ENCODE measurements at places on chromosomes 3 and 15. TPM values are rescaled to one million over a fixed set of nuclear protein-coding genes. Genes with fewer than 3 reads are reported as not detected.

RAB7A gene
- 47.8 TPM for total RNA-seq

LRRIQ4 gene
- total RNA-seq = 0.07 TPM

ADAMTS9 gene
- not detected for total RNA-seq

TIMP4 gene
- total RNA-seq = not detected

GRCh38 chr3:195133462-195133861 lies 137.5 kb downstream of the XXYLT1 start:
- DNase-seq = no peak

GRCh38 chr3:14376348-14377043 lies 25.9 kb upstream of the SLC6A6 start:
- no peak for DNase-seq

DNA sequence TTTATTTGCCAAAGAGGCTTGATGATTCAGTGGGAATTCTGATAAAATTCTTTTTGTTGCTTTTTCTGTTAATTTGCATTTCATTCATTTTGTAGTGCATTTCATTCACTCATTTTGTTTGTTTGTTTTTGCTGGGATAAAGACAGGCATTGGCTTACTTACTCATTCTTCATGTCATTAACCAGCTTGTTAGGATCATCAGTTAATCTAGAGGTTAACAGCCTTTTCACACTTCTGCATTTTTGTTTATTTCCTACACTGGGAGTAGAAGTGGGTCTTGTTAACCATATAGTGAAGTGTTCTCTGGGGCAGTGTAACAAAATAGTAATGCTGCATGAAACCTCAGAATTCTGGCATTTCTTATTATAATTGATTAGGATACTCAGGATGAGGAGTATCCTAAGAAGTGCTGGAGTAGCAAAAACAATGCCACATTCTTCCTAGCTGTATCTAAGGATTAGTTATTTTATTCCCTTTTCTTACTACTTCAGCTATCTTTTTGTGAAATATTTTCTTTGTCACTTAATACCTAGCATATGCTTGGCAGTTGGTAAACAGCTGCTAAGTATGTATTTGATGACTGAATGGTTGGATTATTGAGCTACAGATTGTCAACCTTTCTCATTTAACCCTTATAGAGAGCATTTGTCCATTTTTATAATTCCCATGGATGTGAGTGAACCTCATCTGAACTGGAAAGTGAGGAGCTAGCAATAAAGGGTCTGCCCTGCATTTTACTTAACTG lies 135.7 kb upstream of the LRRFIP2 start:
- no peak for DNase-seq

DNA sequence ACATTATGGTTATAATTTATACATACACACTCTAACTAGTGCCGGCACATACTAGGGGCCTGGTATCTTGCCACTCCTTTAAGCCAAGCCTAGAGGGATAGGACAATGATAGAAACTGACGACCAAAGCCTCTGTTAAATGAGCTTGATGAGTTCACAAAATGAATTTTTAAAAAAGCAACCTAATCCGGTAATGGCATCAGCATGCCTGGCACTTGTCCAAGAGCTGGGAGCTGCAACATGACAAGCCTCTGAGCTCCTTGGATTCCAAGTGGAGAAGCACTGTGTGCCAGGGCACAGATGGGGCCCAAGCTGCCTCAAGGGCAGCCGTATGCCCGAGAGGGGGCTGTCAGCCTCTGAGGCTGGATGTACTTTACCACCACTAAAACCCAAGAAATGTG lies 9.7 kb downstream of the ETV5 start:
- DNase-seq = no peak

DNA sequence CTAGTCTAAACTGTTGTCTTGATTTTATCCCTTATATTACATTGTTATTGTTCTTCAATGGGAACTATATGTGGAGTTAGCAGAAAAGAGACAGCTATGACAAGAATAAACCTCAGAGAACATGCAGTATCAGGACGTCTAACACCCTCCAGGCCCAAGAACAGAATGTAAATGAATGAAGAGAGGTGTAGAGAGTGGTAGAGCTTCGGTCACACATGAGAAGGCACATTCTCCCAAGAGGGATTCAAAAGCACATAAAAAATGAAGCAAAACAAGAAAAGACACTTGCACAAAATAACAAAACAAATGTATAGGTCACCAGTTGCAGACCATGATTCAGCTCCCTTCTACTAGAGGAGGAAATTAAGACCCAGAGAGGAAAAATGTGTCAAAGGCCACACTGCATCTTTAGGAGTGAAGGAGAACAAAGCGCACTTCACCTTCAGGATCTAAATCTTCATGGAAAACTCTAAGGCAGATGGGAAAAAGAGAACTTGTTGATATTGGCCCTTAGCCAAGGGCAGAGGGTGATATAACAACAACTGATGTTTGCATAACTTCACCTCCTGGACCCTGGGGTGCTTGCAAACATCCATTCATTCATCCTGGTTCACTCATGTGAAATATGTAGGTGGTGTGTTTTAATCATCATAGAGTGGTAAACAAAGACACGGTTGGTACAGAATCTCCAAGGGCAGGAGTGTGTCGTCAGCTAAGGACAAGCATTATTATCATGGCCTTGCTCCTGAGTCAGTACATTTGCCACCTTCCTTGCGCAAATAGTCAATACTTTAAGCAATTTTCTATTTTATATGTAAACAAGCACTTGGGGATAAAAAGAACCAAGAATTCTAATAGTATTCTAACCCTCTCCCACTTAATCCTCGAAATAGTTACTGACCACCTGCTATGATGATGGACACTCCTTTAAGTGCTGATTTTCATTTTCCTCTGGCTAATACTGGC lies 8.8 kb downstream of the NEK10 start:
- DNase-seq = peak; percentile 60

- peak; percentile 71 for DNase-seq
Observed at GRCh38 chr3:12139111-12139511, 19.6 kb downstream of the TIMP4 start.

- no peak for DNase-seq
Observed at GRCh38 chr15:73694419-73694818, 10.2 kb downstream of the CD276 start.

DNA sequence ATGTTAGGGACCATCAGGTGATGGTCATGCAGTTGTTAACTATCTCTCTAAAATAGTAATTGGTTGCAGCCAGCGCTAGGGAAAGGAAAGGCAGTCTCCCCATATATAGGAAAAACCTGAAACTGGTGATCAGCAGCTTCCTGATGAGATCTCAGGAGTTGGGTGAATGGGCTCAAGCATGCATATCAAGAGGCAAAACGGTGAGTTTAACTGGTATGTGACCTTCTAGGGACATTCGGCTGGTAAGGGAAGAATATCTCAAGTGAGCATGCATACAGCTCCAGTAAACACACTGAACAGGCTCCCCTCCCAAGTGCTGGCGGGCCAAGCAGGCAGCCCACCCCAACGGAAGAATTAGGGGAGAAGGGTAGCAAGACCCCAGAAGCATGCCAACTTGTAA lies 49.3 kb upstream of the ROBO2 start:
- no peak for DNase-seq

DNA sequence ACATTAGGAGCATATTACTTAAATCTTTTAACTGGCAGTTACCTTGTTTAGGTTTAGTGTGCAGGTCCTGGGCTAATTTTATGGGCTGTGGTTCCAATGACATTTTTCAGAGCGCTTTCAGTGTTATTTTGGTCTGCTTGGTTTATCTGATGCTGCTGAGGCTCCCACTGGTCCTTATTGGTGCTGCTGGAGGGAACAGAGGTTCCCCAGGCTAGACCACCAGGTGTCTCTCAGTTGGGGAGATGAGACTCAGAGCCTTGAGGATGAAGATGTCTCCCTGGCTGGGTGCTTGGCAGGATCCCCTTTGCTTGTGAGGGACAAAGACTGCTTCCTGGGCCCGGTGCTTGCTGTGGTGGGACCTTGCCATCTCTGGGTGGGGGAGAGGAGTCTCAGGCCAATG lies 28.3 kb upstream of the TASOR start:
- DNase-seq = no peak

DNA sequence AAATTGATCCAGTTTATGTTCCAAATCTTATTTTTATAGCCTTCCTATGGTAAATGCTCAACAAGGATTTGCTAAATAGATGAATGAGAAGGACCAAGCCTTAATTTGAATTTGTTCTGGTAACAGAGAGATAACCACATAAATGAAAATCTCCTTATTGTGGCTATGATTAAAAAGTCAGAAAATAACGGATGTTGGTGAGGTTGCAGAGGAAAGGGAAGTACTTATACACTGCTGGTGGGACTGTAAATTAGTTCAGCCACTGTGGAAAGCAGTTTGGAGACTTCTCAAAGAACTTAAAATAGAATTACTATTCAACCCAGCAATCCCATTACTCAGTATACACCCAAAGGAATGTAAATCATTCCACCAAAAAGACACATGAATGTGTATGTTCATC lies 26.2 kb downstream of the AAGAB start:
- no peak for DNase-seq

DNA sequence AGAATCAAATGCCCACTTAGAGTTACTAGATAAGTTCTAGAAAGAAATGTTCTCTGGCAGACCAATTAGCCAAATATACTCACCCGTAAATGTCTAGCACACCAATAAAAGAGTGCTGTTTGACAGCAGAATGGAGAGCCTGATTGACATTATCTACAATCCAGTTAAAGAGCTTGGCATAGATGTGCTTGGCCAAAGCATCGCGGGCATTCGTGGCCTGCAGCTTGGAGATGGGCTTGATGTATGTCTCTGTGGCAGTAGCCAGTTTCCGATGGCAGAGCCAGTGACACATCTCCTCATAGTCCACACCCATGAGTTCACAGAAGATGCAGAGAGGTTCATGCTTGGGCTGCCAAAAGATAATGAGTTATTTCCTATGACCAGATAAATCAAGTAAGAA lies 101.5 kb upstream of the MYO5C start:
- DNase-seq = no peak

- no peak for DNase-seq
Observed at GRCh38 chr15:33163816-33164215, 30.7 kb downstream of the FMN1 start.

DNA sequence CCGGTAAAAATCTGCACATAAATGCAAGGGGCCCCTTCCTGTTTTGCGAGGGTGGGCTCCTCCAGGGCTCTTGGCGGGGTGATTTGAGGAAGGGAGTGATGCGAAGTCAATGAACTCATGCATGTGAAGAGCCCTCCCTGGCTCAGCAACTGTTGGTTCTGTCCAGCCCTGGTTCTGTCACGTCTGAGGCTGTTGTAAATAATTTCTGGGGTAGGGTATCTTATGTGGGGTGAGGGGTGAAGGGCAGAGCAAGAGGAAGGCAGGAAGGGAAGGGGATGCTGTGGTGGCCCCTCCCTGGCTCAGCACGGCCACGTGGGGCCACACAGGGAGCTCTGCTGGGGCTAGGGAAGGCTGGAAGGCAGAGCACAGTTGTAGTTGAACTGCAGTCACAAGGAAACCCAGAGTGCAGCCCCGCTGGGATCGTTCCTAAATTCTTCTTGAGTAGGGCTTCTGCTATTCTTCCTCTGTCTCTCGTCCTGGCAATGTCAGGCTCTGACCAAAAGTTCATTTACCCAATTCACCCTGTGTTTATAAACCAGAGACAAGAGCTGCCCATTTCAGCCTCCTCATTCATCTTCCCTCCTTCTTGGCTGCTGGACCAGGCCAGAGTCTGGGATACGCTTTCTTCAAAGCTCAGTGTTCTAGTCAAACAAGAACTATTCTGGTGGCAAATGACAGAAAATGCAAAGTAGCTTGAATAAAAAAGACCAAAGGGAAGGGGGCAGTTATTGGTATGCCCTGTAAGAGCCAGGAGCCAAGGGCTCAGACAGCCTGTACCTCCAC lies 14.8 kb upstream of the TOPBP1 start:
- DNase-seq = peak; percentile 43

DNA sequence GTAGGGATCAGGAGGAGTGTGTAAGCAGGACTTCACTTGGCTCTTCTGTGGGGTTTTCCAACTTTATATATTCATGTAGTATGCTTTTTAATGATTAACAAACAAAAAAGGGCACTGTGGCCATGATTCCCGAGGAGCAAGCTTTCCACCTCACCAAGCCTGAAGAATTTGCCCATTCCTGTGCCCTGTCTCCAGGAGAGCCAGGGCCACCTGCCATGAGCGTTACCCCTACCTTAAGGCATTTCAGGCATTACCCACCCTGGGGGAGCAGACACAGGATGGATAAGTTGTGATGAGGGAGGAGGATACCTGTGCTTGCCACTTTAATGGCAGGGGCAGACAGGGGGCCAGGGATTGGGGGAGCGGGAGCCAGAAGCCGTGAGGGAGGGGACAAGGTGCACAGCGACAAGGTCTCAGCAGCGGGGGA lies 3.0 kb downstream of the TRPM1 start:
- no peak for DNase-seq

DNA sequence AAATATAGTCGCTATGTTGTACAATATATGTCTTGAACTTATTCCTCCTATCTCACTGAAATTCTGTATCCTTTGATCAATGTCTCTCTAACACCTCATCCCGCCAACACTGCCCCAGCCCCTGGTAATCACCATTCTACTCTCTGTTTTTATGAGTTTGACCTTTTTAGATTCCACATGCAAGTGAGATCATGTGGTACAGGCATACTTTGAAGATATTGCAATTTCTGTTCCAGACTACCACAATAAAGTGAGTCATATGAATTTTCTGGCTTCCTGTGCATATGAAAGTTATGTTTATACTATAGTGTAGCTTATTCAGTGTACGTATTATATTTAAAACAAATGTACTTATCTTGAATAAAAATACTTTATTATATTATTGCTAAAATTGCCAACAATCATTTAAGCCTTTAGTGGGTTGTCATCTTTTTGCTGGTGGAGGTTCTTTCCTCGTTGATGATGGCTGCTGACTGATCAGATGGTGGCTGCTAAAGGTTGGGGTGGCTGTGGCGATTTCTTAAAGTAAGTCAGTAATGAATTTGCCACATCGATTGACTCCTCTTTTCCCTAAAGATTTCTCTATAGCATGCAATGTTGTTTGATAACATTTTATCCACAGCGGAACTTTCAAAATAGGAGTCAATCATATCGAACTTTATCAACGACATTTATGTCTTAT lies 257.2 kb downstream of the NFKBIZ start:
- DNase-seq = no peak

- DNase-seq = no peak
Observed at GRCh38 chr3:122893282-122893681, 98.4 kb downstream of the SLC49A4 start.

DNA sequence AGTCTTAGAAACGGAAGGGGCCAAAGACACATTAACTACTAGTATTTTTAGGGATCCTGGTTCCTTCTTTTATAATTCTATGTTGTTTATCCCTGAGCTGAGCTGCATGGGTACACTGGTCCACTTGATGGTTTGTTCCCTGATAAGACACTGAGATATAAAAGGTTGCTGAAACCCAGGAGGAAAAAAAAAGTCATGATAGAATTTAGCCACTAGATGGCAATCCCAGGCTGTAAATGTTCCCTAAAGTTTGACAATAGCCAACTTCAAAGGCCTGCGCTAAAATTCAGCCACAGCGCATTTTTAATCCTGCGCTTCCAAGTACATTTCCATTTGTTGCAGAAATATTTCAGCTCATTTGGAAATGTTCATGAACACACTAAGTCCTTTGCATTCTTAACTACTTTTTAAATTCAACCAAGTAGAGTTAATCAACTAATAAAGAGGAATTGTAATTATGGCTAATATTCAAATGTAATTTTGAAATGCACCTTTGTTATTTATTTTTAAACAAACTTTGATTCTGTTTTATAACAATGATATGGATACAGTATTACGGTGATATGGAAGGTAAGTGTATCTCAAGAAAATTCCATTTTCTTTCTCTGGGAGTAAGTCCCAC lies 249.3 kb upstream of the FEZF2 start:
- DNase-seq = peak; percentile 85
